Small intestine (tissue), 16 donors: ENCODE measurements at places on chromosomes 13 and 19.
A peak's percentile ranks its signal among the peaks of the same experiment; 100 is the strongest.

DNA sequence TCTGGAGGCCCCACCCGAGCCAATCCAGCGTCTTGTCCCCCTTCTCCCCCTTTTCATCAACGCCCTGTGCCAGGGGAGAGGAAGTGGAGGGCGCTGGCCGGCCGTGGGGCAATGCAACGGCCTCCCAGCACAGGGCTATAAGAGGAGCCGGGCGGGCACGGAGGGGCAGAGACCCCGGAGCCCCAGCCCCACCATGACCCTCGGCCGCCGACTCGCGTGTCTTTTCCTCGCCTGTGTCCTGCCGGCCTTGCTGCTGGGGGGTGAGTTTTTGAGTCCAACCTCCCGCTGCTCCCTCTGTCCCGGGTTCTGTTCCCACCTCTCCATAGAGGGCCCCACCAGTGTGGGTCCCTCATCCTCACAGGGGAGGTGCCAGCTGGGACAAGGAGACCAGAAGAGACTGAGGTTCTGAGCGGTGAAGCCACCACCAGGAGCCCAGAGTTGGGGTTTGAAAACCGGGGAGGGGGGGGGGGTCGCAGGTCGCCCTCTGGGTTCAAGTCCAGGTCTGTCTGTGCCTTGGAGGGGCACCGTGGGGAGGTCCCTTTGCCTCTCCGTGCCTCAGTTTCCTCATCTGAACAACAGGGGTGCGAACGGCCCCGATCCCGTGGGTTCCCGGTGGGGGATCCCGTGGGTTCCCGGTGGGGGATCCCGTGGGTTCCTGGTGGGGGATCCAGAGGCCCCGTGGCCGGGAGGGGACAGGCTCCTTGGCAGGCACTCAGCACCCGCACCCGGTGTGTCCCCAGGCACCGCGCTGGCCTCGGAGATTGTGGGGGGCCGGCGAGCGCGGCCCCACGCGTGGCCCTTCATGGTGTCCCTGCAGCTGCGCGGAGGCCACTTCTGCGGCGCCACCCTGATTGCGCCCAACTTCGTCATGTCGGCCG is at the start of gene ELANE:
ELANE (plus strand) TSS at position 168 of the 878 bp plus-strand sequence; CDS start at position 194, 26 bp downstream.
- H3K36me3 ChIP-seq = no peaks in the 10 kb centered on the region
- no peaks in the 10 kb centered on the region for H3K4me1 ChIP-seq

DNA sequence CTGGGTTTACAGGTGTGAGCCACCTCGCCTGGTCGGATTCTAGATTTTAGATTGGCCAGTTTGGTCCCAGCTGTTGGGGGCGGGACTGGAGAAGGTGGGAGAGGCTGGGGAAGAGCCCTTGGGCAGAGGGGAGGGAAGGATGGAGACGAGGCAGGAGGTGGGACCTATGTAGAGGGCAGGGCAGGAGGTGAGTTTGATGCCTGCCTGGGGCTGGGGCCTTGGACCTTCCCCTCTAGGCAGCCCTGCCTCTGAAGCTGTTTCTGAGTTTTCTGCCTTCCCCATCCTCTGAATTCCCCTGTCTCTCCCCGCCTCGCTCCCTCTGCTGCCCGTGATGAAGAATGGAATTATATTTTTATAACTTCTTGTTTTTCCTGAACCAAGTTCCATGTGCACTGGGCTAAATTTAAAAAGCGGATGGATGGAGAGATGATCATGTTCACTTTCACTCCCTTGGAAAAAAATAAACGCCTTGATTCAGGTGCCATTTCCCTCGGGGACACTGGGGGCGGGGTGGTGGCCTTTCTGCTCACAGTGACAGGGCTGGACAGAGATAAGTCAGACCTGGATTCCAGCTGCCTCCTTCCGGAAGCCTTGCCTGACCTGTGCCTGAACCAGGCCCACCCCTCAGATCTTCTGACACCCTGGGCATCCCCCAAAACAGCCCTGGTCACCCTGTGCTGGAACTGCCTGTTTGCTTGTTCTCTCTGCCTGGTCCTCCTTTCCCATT is 16.5 kb upstream of the TNFAIP8L1 start:
- no peaks in the 10 kb centered on the region for H3K36me3 ChIP-seq
- no peak overlapping the region for H3K4me3 ChIP-seq
- DNase-seq = no peak
- H3K4me1 ChIP-seq = no peaks in the 10 kb centered on the region

DNA sequence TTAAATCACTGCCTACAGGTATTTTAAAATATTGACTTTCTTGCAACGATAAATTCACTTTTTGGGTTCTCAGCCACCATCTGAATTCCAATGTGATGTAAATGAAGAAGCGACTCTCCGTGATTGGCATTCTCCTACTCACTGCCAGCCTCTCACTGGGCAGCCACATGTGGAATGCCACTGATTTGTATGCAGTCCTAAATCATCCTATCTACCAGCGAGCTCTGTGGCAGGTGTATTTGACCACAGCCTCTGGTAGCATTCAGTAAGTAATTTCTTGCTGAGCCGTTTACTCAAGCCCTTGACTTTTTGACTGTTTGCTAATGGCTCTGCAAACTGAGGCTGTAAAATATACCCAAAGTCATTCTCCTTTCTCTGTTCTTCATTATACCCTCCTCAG is 559.0 kb upstream of the SLC10A2 start:
- H3K27ac ChIP-seq = no peak overlapping the region
- no peaks in the 10 kb centered on the region for H3K36me3 ChIP-seq
- no peak overlapping the region for H3K4me3 ChIP-seq
- DNase-seq = no peak

DNA sequence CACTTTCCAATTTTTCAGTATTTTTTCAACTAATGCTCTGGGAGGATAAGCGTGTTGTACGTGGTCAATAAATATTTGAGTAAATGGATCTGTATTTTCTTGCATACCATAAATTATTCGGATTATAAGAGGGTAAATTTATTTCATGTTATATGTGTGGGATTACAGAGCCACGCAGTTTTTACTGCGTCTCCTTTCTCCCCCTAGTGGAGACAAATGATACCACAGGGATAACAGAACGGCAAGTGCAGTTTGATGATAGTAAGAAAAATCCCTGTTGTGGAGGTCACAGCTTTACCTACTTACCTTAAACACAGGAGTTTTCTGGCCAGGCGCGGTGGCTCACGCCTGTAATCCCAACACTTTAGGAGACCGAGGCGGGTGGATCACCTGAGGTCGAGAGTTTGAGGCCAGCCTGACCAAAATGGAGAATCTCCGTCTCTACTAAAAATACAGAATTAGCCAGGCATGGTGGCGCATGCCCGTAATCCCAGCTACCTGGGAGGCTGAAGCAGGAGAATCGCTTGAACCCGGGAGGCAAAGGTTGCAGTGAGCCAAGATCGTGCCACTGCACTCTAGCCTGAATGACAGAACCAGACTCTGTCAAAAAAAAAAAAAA is 16.8 kb downstream of the MBD3L2B start:
- H3K4me3 ChIP-seq = no peak overlapping the region
- H3K27ac ChIP-seq = no peak overlapping the region

DNA sequence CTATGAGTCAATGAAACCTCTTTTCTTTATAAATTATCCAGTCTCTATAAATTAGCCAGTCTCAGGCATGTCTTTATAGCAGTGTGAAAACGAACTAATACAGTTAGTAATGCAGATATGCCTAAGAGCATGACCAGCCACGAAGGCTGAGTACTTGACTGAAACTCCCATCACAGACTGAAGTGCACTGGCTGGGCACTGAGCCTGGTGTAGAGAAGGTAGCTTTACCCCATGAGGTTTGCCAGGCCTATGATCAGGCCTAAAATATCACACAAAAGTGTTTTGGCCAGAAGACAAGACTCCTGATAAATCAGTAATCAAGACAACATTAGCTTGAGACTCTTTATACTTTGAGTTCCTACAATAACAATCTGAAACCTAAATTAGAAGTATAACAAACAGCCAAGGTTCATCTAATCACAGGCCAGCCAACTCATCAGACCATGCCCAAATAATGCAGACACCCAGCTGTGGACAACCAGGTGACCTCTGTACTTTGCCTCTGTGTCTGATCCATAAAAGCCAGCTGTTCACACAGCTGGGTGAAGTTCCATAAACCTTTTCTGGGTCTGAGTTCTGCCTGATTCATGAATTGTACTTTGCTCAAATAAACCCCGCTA is 771.8 kb upstream of the SLITRK1 start:
- H3K4me1 ChIP-seq = no peaks in the 10 kb centered on the region
- no peaks in the 10 kb centered on the region for H3K36me3 ChIP-seq
- peak; percentile 15 for DNase-seq
- H3K27me3 ChIP-seq = no peaks in the 10 kb centered on the region
- no peak overlapping the region for H3K27ac ChIP-seq

- H3K27ac ChIP-seq = no peak overlapping the region
- no peak overlapping the region for H3K4me3 ChIP-seq
- DNase-seq = no peak
- H3K27me3 ChIP-seq = no peaks in the 10 kb centered on the region
- H3K36me3 ChIP-seq = no peaks in the 10 kb centered on the region
Observed at GRCh38 chr19:29375429-29376119, 150.2 kb upstream of the VSTM2B start.

DNA sequence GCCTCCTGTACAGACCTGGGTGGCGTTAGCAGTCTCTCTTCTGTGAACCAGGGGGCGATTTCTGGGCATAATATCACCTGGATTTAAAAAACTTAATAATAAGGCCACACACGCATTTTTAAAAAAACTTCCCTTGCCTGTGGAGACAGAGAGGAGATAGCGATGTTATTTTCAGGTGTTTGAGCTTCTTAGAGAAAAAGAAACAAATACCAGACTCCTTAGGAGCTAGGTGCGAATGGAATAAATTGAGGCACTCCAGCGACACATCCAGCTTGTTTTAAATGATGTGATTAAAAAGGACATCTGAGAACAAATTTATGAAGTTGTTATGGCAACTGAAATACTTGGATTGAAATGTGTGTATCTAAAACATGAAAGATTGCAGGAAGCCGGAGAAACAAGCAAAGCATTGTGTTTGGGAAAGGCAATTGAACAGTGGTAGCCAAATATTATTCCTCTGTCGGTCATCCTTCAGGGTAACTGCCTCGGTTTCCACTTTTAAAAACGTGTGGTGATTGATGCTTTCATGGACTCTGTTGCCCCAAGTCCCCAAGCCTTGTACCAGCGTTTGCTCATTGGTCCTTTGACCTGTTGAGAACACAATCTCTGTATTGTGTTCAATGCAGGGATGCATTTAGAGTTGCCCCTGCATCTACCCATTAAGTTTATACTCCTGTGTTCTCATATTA is 158.7 kb downstream of the TM9SF2 start:
- no peaks in the 10 kb centered on the region for H3K27me3 ChIP-seq
- no peak for DNase-seq

GRCh38 chr13:60969656-60970055 is 446.0 kb downstream of the PCDH20 start:
- no peaks in the 10 kb centered on the region for H3K4me1 ChIP-seq
- no peak for DNase-seq
- no peak overlapping the region for H3K27ac ChIP-seq
- H3K4me3 ChIP-seq = no peak overlapping the region
- H3K36me3 ChIP-seq = no peaks in the 10 kb centered on the region

DNA sequence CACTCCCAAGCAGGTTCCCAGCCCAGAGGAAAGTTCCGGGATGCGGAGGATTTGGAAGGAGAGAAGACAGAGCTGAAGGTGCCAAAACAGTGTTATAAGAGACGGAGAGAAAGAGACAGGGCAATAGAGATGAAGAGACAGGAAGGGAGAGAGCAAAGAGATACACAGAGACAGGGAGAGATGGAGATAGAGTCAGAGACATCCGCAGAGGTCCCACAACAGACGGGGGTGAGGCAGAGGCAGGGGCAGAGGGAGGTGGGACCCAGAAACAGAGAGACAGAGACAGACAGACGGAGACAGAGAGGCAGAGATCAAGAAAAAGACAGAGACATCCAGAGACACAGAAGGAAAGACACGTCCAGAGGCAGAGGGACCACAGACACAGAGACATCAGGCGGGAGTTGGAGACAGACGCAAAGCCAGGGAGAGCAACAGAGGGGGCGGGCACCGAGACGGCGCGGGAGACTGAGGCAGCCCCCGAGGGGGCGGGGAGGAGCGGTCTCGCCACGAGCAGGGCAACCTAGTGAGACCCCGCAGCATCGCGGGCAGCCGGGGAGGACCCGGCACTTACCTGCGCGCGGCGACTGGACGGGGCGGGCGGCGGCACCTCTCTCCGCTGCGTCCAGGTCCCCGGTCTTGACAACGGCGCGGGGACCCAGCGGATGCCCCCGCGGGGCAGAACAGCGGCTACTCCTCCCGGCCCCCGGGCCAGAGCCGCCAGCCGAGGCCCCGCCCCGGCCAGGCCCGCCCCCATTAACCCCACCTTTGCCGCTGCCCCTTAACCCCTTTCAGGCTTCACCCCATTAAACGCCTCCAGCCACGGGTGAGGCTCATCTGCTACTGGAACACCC is at the start of gene GPR4:
GPR4 (minus strand) TSS at position 689 of the 851 bp plus-strand sequence. CDS start 10,346 bp downstream, outside the sequence.
- H3K36me3 ChIP-seq = no peaks in the 10 kb centered on the region
- no peak within 1 kb of the TSS for H3K27ac ChIP-seq
- no peaks in the 10 kb centered on the region for H3K4me1 ChIP-seq
- H3K4me3 ChIP-seq = no peak within 1 kb of the TSS

- no peak for DNase-seq
- no peaks in the 10 kb centered on the region for H3K4me1 ChIP-seq
- H3K27ac ChIP-seq = no peak overlapping the region
- H3K27me3 ChIP-seq = no peaks in the 10 kb centered on the region
- no peaks in the 10 kb centered on the region for H3K36me3 ChIP-seq
- H3K4me3 ChIP-seq = no peak overlapping the region
Observed at GRCh38 chr13:102484329-102484728, 82.5 kb upstream of the FGF14 start.

- no peaks in the 10 kb centered on the region for H3K4me1 ChIP-seq
- no peaks in the 10 kb centered on the region for H3K27me3 ChIP-seq
- no peaks in the 10 kb centered on the region for H3K36me3 ChIP-seq
- H3K4me3 ChIP-seq = no peak overlapping the region
- no peak overlapping the region for H3K27ac ChIP-seq
Observed at GRCh38 chr19:46546194-46546896, 50.7 kb upstream of the PNMA8B start.

- peaks cover 8% of the 10 kb centered on the region for H3K27me3 ChIP-seq
- no peaks in the 10 kb centered on the region for H3K36me3 ChIP-seq
- peaks cover 7% of the 10 kb centered on the region for H3K4me1 ChIP-seq
Observed at GRCh38 chr13:35468195-35468594, 8.3 kb downstream of the MAB21L1 start.

DNA sequence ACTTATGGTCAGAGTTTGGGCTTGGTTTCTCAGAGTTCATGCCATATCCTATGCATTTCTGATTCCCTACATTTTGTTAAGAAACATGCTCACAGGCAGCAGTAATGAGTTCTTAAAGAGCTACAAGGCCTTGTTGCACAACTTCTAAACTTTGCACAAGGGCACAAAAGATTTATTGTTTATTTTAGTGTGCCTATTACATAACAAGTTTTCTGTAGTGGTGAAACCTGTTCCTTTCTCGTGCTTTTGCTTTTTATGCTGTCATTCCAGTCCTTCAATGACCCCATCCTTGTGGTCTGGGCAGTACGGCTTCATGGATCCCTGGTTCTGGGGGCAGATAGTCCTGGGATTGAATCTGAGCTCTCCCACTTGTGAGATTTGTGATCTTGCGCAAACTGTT is 17.8 kb downstream of the ZNF507 start:
- DNase-seq = peak; percentile 42
- H3K4me1 ChIP-seq = no peaks in the 10 kb centered on the region
- no peak overlapping the region for H3K4me3 ChIP-seq
- H3K27me3 ChIP-seq = no peaks in the 10 kb centered on the region
- H3K27ac ChIP-seq = no peak overlapping the region

GRCh38 chr19:50333737-50334617 is 4.8 kb upstream of the KCNC3 start:
- H3K27ac ChIP-seq = peak overlapping the region; percentile 17
- no peaks in the 10 kb centered on the region for H3K36me3 ChIP-seq
- peak; percentile 85 for DNase-seq
- H3K27me3 ChIP-seq = peaks cover 42% of the 10 kb centered on the region

GRCh38 chr19:33198169-33198568 is 4.0 kb downstream of the LRP3 start:
- H3K4me1 ChIP-seq = no peaks in the 10 kb centered on the region
- no peaks in the 10 kb centered on the region for H3K27me3 ChIP-seq
- H3K4me3 ChIP-seq = no peak overlapping the region
- H3K36me3 ChIP-seq = no peaks in the 10 kb centered on the region
